NCI-H1694 (cell line): ENCODE measurements at places on chromosomes 1 and 21.

DNA sequence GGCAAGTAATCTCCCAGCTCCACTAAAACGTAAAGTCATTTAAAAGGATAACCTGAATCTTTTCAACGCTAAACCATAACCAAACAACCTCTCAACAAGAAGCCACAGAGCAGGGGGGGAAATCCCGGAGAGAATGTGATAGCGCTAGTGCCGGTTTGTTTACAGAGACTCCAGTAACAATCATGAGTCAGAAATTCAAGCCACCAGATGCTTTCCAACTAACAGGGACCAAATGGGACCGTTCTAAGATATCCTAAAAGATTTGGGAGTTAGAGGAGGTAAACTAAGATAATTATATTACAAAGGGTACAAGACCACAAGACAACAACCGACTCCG, 825 bp downstream of the DCAF8 start:
- DNase-seq = peak; percentile 10

GRCh38 chr1:84809023-84809422, 84.0 kb downstream of the LPAR3 start:
- DNase-seq = no peak

DNA sequence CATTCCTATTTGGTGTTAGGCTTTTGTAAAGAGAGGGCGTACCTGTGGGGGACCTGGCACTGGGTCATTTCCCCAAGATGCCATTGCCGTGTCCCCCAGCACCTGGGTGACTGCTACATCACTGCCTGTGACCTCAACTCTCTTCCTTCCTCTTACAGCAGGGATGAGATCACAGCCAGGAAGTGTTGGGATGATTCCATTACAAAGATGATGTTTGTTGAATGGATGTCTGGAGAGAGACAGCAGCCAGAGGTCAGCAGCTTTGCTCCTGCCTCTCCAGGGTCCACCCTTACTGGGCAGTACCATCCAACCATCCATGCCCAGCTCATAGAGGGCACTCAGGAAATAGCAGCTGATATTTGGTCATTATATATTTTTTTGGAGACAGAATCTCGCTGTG, 35.1 kb downstream of the TMEM51 start:
- DNase-seq = no peak

GRCh38 chr1:86416343-86416742, 7.6 kb upstream of the CLCA2 start:
- DNase-seq = no peak

DNA sequence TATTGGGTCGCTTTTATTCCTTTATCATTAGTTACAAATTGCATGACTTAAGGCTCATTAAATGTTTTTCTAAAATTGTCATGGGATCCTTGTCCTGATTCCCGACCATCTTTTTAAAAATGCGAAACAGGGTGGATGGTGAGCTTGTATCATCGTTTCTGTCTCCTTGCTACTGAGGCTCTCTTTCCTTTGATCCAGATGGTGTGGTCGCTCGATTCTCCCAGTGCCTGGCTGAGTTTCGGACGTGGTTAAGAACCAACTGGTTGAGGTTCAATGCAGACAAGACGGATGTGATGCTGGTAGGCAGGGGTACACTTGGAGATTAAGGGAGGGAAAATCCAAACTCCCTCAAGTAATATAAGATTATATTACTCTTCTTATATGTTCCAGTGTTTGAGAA, 1.2 kb downstream of the MIER1 start:
- DNase-seq = peak; percentile 34

DNA sequence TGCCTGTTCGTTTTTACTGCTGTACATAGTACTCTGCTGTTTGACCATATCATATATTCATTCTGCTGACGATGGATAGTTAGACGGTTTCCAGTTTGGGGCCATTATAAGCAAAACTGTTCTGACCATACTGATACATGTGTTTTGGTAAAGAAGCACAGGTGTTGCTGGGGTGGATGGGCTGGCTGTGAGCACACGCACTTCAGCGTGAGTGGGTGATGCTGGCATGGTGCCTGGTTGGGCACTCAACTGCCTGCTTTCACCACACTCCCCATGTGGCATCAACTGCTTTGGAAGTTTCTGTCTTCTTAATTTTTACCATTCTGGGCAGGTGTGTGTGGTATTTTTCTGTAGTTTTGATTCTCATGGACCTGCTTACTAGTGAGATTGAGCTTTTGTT, 37.3 kb downstream of the ADARB1 start:
- DNase-seq = no peak

DNA sequence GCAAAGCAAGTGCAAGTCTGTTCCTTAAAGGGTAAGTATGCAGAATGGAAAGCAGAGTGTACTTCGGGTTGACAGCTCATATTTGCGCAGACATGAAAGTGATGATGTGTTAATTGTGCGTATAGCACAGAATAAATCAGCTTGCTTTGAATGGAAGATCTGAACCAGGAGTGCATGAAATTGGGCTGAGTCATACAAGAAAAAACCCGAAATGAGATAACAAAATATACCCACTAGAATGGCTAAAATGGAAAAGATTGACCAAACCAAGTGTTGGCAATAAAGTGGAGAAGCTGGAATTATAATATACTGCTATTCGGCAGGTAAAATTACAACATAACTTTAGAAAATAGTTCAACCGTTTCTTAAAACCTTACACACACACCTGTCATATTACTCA, 28.5 kb downstream of the CR1L start:
- DNase-seq = no peak

DNA sequence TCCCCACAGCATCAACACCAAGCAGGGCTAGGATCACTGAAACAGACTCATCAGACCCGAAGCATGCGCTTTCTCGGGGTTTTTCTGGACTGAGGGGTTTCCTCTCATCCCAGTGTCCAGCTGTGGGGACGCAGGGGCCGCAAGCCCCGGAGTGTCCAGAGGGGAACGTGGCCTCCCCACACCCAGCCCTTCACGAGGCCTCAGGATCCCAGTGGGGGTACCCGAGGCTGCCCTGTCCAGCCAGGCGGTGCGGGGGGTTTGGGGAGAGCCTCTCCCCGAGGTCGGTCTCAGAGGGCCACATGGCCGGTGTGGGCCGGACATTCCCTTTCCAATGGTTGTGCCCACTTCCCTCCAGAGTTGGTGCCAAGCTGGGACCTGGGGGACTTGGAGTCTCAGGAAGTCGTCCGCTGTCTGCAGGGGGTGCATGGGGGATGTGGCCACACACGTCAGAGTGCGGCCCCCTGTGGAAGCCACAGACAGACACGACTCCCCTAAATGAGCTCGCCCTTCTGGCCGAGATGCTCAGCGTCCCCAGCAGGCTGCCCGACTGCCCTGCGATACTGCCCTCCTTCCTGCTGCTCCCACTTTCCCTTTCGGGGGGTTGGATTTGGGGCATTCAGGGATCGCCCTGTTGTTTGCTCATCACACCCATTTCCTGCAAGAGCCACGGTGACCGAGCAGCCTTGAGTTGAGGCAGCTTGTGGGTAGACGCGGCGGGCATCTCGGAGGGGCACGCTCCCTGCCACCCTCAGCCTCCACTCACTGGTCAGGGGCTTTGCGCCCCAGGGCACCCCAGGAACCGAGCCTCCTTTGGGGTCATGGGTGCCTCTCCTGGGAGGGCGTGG, 4.1 kb downstream of the COL6A1 start:
- DNase-seq = no peak

- DNase-seq = no peak
Measured at GRCh38 chr21:34906401-34906800, 142.7 kb downstream of the RUNX1 start.

DNA sequence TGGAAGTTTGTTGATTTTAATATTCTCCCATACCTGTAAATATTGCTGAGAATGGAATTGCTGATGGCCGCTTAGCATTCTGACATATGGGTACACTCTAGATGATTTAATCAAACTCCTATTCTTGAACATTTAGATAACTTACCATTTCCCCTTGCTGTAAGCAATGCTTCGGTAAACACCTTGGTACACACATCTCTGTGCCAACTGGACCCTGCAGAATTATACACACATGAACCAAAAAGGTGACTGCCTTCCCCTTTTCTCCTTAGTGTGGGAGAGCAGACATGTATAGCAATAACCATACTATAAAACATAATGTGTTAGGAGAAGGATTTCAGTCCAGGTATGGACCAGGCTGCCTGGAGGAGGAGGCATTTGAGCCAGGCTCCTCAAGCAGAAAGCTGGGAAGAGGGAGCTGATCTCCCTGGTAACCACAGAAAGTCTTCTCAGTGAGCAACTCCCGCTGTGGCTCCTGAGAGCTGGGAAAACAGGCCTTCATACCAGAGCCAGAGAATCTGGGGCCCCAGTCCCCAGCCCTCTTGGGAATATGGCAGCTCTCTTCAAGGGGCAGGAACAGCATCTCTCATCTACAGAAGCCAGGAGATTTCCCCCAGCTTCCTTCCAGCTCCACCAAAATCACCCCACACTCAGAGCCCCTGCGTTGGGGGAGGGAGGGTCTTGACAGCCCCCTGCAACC, 33.9 kb upstream of the CSF1 start:
- DNase-seq = no peak

DNA sequence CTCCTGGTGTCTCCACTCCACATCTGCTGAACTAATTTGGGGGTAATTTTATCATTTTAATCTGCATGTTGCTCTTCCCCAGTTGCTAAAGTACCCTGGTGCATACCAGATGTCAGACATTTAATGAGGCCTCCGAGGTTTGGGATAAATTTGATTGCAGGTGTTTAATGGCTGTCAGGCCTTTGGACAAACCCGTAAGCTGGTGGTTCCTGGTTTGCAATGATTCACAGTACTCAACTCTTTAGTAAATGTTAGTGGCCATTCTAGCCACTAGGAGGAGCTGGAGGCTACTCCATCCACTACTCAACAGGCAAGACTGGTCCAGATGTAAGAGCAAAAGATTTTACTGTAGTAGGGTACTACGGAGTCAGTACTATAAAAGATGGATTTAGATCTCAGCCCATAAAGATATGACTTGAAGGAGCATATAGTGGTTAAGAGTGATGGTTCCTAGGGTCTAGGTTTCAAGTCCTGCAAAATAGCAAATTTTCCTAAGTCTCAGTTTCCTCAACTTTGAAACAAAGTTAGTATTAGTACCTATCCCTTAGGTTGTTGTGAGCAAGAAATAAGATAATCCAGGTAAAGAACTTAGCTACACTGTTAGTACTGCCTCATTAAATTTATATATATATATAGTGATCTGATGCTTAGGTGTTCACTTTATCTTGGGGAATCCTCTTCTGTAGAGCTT, 132.8 kb downstream of the SNX7 start:
- DNase-seq = peak; percentile 55

DNA sequence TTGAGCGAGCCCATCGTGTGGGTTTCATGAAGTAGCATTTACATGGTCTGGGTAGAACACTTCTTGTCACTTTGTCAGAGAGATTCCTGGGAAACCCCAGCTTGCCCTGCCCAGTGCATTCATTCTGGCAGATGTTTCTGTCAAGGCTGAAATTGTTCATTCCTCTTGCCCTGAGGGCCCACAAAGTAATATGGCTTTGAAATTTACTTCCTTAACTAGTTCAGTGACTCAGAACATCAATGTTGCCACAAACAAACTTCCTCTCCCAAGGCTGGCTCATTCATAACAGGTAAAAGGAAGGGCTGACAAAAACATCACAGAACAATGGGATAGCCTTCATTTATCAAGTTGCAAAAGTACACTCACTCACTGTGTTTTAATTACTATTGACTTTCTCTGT, 5.0 kb upstream of the KIAA0040 start:
- no peak for DNase-seq

- DNase-seq = no peak
Measured at GRCh38 chr1:44507490-44508396, 102.7 kb downstream of the RNF220 start.

GRCh38 chr1:6317098-6317760, 56.3 kb upstream of the GPR153 start:
- no peak for DNase-seq
